ENCODE measurements at places on chromosomes 12 and 14.

DNA sequence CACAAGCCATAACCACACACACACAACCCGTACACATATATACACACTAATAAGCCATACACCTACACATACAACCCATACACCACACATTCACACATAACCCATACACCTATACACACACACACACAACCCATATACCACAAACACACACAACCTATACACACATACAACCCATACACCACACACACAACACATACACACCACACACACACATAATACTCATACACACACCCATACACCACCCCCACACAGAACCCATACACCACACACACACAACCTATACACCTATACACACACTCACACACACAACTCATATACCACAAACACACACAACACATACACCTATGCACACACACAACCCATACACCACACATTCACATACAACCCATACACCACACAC is 44.1 kb downstream of the TMEM121 start:
- DNase-seq: no peak

DNA sequence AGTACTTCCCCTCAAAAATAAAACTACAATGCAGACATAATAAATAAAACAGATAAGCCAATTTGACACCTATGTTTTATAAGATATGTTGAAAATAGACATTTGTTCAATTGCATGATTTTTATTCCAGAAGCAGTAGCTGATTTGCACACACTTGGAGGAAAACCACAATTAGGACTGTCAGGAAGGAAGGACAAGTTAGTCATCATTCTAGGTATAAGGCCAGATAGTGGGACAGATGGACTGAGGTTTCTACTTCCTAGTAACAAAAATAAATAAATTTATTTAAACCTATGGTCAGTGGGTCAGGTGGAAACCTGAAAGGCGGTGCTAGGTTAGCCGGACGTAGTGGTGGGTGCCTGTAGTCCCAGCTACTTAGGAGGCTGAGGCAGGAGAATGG is 141.8 kb upstream of the RASSF8 start:
- no peak for DNase-seq

DNA sequence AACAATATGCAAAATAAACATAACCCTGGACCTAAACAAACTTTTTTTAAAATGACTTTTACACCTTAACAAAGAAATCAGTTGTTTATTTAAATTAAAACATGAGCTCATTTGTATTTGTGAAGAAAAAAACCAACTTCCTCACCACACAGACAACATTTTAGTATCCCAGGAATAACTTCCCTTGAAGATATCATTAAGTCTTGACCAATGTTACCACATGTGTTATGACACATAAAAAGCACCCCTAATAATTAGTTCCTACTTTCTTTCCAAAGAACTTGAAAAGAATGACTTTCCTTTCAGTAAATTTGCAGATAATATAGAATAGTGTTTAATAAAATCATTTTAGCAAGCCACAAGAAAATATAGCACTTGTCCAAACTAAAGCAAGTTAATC is 42.4 kb downstream of the DUSP16 start:
- DNase-seq: no peak

- no peak for DNase-seq
These were observed 825.7 kb downstream of the AACS start for GRCh38 chr12:125890971-125891370.

DNA sequence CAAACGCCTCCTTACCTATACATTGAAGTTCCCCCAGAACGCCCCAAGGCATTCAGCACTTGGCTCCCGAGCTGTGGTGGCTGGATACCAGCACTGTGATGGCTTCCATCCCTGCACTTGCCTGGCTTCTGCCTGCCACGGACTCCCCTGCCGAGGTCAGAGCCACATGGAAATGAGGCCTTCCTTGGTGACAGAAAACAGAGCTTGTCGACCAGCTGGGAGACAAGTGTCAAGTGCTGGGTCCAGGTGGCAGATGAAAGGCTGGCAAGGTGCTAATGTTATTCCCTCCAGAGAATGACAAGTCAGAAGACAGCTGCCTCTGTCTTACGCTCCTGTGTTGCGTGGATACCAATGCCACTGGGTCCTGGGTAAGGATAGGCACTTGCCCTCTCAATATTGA is 26.2 kb upstream of the GNG2 start:
- DNase-seq: no peak

DNA sequence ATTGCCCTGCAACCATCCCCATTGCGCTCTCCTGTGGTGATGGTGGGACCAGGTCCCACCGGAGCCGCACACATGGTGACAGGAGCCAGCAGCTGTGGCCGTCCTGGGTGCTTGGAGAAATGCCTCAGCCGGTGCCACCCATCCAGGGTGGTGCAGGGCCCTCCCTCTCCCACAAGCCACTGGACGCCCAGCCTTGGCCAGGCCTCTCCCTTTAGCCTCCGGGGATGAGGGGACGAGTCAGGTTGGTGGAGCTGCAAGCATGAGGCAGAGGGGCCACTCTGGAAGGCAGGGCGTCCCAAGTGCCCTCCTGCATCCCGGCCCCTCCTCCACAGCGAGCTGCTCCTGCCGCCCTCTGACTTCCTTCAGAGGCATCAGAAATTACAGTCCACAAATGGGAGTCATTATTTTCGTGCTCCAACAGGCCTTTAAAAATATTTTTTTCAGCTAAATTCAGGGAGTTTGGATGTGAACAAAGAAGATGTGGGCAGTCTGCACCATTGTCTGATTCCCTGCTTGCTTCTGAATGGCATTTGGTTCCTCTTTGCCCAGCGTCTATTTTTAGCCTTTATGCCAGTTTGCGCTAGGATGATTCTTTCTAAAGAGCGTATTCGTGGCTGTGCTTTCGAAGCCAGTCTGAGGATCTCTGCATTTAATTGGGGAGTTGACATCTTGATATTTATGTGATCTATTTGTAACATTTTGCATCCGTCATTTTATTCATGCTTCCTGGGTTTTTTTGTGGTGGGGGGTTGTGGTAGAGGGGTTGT is 189.4 kb downstream of the ADGRD1 start:
- no peak for DNase-seq

- DNase-seq: no peak
These were observed 1282.2 kb upstream of the USP15 start for GRCh38 chr12:60977966-60978365.

GRCh38 chr12:125079648-125080645 is 14.7 kb downstream of the AACS start:
- no peak for DNase-seq

DNA sequence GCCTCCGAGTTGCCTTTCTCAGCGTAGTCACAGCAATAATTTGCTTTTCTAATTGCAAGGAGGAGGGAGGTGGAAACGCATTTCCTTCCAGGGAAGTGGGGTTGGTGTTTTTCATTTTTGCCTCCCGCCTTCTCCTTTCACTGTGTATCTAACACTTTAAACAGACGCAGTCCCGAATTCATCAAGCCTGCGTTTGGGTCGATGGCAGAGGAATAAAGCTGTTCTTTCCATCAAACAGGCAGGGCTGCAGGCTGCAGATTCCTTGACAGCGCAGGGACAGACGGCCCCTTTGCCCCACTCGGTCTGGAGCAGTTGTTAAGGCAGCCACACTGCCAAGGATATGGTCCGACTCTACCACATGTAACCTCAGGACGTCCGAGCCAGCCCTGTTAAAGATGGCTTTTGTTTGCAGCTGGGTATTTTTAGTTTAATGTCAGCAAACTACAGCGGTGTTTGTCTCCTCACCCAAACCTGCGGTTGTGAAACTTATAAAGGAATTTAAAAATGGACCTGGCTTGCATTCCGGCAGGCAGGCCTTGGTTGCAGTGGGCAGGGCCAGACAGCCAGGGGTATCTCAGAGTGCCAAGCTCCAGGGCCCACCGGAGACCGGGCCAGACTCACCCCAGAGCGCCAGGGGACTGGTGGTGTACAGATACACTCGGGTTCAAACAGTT is 2.1 kb downstream of the CHST11 start:
- no peak for DNase-seq

DNA sequence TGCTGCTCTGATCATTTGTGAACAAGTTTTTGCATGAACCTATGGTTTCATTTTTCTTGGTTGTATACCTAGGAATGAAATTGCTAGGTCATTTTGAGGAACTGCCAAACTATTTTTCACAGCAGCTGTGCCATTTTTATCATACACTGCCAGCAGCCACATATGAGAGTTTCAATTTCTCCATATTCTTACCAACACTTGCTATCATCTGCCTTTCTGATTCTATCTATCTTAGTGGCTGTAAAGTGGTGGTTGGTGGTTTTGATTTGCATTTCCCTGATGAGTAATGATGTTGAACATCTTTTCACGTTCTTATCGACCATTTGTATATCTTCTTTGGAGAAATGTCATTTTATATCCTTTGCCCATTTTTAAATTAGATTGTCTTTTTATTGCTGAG is 146.1 kb downstream of the C12orf75 start:
- no peak for DNase-seq

DNA sequence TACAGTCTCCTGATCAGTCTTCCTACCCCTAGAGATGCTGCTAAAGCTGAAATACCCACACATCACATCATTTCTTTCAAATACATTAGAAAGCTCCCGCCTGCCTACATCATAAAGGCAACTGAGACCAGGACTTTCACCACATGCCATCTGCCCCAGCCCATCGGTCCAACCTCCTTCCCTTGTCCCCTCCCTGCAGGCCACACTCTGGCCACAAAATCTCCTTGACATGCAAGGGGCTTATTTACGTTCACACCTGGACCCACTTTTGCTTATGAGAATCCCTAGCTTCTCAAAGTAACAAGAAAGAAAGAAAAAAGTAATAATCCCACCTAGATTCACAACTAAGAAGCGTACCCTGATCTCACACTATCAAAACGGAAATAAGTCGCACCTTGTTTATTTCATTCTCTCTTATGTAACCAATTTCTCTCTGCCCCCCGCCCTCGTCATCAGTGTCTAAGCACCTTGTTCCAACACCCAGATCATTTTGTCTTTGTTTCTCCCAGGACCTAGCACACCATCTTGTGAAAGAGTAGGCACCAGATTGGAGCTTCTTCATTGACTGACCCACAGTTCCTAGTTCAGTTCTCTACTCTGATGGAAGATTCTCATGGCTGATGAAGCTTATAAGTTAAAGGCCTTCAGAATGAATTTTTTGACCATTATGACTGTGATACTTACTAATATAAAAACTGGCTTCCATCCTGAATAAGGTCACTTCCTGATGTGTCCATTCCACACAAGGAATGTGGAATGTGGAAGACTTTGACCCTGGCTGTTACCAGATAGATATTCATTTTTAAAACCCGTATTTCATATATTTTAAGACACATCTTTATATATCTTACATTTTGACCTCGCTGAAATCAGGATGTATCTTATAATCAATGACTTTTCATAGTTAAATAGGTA is 7.7 kb downstream of the WSB2 start:
- no peak for DNase-seq

- DNase-seq: peak; percentile 60
These were observed 552 bp upstream of the SCN8A start for GRCh38 chr12:51590347-51591015.

DNA sequence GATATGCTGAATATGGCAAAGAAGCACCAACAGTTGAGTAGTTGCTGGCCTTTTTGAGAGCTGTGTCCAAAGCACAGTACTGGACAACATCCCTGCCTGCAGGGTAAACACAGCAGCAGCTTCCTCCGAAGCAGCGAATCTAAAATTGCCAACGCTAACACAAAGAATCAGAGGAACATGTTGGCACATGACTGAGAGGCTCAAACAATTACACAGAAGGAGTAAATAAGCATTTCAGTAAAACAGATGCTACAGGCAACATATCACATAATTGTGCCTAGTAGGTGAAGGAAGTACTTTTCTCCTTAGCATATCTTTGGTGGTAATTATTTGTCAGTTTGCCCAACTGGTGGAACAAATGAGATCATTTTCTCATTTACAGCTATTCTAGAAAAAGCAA is 52.1 kb downstream of the KICS2 start:
- DNase-seq: no peak

DNA sequence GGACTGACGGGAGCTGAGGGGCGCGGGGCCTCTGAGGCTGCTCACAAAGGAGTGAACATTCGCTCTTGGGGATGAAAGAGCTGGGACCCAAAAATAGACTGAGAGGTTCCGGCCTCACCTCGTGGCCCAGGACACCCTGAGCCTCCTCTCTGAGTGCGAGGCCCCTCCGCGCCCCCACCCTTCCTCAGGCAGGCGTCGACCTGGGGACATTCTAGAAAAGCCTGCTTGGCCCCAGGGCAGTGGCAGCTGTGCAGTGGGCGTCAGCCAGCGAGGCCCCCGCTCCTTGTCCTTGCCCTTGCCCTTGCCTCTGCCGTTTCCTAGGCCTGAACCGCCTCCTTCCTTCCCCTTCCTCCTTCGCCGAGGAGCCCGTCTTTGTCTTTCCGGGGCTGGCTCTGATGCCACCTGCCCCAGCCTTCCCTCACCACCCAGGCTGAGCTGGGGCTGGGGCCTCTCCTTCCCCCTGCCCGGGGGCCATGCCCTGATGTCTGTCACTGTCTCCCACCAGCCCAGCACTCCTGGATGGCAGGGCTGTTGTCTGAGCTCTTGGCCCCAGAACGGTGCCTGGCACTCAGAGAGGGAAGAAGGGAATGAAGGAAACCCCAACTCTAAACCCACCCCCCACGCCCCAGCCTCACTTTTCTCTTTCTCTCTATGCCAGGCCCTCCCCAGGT is 208.2 kb upstream of the RTL1 start:
- no peak for DNase-seq

DNA sequence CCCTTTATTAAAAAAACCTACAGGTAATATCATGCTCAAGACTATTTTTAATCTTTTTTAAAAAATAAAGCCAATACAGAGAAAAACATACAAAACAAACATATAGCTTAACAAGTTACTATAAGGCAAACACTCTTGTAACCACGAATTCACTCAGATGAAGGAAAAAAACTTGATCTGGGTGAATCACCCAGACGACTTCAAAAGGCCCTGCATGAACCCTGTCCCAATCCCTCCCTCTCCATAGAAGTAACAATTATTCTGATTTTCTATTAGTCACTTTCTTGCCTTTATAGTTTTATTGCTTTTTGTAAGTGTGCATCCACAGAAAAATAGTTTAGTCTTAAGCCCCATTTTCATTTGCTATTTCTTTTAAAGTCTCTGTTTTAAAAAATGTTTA is 72.6 kb downstream of the LRP6 start:
- no peak for DNase-seq

DNA sequence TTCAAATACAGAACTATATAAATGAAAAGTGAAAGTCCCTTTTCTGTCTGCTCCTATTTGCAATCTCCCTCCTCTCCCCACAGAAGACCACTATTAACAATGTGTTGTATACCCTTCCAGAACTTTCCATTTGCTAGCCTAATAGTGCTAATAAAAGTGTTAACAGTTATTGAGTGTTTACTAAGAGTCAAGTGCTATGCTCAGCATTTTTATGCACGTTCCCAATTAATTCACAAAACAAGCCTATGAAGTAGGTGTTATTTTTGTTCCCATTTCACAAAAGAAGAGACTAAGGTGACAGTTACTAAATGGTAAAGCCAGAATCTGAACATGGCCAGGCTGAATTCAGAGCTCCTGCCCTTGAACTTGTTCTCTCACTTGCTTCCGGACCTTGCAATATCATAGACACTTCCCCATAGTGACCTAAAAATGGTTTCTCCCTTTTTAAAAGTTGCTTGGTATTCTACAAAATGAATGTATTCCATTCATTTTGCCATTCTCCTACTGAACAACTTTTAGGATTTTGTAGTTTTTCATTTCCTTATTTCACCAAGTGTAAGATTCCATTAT is 1.6 kb upstream of the PRKAB1 start:
- DNase-seq: no peak

GRCh38 chr12:7656121-7656520 is 9.6 kb downstream of the APOBEC1 start:
- no peak for DNase-seq

GRCh38 chr12:42859612-42860011 is 270.1 kb upstream of the PRICKLE1 start:
- DNase-seq: no peak

Data from GM04504 (cell line).